ENCODE measurements at places on chromosomes 2 and 18. TPM values are rescaled to one million over a fixed set of nuclear protein-coding genes. Genes with fewer than 3 reads are reported as not detected.

DNA sequence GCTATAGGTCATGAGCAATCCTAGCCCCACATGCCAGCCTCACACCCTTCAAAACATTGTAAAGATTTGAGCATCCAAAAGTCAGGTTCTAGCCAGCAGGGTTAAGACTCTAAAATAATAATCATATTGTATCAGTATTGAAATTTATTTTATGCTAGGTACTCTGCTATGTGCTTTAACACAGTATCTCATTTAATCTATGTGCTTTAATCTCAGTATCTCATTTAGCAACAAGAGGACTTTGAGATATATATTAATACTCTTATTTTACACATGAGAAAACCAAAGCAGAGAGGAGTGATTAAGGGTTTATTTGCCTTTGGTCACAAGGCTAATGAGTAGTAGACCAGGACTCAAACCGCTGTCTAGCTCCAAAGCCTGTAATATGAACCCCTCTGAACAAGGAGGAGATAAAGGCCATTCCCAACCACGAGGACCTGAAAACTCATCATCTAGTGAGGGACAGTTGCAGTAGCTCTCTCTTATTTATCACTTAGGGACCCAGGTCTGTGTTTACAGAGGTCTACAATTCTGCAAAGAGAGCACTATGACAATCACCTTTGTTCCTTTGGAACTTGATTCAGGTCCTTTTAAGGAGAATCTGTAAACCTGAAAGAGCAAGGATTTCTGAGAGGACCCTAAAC, 116.5 kb upstream of the SERTAD2 start:
- ATAC-seq, result no peak

DNA sequence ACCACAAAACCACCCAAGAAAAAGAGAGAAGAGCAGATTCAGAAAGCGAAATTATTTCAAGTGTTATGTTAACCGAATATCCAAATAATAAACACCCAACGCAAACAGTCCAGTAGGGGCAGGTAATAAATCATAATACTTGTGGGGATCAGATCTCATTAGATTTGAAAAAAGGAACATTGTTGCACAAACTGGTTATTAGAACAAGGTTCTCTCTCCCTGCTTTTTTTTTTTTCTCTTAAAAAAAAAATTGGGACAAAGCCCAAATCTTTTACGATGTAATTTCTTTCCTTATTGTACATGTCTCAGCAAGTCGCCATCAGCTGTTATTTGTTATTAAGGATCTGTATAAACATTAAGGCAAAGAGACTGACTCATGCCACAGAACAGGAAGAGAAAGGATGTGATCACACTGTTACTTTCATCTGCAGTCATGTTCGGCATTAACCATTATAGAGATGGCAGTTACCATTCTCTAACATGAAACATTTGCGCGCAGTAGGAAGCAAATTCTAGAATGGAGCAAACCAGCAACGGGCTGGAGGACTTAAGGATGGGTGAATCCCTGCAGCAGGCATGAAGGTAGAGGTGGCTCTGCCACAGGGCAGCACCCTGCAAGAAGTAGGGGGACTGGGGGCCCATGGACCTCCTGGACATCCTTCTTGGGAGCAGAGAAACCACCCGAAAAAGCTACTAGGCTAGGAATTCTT, 42.0 kb downstream of the EPHA4 start:
- ATAC-seq, result no peak

DNA sequence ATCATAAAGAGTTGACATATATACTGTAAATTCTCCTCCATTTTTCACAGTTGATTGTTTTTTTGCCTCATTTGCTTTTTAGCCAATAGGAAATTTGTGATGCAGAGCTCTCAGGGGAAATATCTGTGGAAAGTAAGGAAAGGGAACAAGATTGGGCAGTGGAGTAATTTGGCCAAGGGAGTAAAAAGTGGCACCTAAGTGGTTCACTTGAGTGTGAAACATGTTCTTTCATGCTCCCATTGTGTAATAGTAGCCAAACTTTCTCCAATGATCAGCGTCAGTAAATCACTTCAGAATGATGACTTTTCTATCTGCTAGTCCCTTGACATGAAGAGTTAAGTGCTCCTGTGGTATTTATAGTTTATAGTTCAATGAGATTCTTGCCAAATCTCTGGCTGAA, 141.9 kb upstream of the KCNJ3 start:
- ATAC-seq, result no peak

DNA sequence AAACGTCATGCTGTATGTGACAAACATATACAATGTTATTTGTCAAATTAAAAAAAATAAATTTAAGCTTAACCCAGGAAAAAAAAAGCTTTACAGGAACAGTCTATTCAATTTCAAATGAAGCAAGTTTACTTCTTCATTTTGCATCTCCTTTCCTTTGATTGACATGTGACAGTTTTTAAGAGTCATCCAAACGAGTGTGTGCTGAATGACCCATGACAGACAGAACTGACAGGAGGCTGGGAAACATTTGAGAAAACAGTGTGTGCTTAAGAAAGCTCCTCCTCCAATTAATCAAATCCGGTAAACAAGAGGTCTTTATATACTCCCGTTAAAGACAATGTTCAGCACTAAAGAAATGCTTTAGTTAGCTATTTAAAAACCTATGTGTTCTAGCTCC, 177.7 kb downstream of the SRBD1 start:
- ATAC-seq, result no peak

DNA sequence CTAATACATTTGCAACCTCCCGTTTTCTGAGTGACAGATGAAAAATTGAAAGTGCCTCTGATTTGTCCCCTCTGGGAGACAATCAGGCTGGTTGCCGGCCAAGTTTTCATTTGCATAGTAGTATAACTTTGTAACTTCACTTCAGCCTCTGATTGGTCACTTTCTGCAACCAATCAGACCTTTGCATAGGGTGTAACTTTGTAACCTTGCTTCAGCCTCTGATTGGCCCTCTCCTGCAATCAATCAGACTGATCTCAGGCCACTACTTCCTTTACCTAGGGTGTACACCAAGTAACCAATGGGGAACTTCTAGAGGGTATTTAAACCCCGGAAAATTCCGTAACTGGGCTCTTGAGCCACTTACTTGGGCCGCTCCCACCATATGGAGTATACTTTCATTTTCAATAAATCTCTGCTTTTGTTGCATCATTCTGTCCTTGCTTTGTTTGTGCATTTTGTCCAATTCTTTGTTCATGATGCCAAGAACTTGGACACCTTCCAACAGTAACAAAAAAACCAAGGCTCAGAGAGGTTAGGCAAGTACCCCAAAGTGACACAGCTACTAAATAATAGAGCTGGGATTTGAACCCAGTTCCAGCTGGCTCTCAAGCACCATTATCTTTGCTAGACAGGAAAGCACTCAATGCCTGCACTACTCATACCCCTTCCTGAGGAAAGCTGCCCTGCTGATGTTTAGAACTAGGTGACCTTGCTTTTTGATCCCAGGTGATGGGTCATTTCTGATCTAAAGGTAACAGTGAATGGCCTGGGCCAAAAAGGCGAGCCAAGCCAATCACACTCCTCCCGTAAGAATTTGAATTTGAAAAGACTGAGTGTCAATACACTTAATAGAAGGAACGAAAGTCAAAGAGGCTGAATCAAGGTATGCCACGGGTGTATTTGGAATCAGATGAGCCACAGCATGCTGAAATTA, 10.9 kb upstream of the MYOM1 start:
- ATAC-seq, result no peak

DNA sequence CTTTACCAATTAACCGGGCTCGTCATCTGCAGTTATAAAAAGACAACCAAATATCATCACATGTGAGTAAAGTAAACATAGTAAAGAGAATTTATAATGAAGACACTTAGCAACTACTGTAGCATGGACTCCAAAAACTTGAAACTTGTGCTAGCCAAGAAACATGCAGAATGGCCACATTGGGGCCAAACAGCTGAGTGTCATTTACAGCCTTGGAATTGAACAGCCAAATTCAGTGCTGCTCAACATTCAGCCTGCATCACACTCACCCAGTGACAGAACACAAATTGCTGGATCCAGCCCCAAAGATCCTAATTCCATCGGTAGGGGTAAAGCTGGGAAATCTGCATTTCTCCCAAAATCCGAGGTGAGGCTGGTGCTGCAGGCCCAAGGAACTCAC, 224.8 kb upstream of the GYPC start:
- no peak for ATAC-seq

DNA sequence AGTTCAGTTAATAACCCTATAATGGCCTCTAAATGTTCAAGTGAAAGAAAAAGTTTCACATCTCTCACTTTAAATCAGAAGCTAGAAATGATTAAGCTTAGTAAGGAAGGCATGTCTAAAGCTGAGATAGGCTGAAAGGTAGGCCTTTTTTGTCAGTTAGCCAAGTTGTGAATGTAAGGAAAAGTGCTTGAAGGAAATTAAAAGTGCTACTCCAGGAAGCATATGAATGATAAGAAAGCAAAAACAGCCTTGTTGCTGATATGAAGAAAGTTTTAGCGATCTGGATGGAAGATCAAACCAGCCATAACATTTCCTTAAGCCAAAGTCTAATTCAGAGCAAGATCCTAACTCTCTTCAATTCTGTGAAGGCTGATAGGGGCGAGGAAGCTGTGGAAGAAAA, 10.1 kb downstream of the PLCL1 start:
- ATAC-seq, result no peak

DNA sequence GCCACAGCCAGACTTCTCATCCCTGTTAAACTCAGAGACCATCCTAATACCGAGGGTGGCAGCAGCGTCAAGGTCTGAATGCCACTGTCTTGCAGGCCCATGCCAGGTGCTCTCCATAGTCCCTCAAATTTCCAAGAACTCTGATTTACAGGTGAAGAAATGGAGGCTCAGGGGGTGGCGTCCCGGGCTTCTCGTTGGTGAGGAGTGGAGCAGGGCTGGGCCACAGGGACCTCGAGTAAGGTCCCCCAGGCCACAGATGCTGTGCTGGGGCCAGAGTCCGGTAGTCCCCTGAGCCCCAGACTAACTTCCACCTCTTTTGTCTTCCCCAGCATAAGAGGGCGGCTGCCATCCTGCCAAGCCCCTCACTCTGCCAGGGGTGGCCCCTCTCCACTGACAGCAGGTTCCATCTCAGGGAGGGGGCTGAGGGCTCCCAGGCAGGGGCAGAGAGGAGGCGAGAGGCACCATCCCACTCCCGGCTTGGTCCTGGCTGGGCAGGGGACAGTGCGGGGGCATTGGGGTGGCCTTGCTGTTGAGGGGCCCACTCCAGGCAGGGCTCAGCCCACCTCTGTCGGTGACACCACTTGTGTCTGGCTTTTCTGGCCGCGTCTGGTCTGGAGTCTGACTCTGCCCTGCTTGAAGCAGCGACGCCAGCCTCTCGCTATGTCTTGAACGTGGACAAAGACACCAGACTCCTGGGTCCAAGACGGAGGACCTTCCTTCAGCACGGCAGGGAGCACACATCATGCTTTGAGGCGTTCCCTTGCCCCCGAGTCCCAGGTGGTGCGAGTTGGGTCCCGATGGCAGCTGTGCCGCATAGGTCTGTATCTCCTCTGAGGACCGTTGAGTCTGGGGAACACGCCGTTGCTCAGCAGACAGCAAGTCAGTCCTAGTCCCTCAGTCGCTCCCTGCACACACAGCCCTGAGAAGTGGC, 15.9 kb upstream of the KLHL30 start:
- ATAC-seq, result no peak

- ATAC-seq, result no peak
These were observed 105.4 kb upstream of the FAM117B start for GRCh38 chr2:202529389-202529788.

DNA sequence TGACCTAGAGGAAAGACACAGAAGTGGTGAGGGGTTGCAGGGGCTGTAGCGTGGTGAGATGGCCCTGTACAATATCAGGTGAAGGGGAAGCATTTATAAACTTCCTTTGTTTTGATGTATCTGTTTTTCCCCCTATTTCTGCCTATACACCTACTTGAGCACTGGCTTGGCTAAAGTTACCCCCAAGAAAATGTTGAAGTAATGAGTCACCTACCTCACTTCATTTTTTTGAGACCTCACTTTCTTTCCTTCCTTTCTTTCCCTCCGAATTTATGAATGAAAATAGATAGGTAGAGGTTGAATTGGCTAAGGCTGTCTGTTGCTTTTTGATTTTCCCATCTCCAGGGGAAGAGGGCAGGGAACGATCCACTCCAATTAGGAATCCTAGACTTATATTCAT, 231.1 kb upstream of the EPAS1 start:
- no peak for ATAC-seq

- peak; percentile 52 for ATAC-seq
These were observed 18.1 kb downstream of the LPIN2 start for GRCh38 chr18:2994603-2995432.

DNA sequence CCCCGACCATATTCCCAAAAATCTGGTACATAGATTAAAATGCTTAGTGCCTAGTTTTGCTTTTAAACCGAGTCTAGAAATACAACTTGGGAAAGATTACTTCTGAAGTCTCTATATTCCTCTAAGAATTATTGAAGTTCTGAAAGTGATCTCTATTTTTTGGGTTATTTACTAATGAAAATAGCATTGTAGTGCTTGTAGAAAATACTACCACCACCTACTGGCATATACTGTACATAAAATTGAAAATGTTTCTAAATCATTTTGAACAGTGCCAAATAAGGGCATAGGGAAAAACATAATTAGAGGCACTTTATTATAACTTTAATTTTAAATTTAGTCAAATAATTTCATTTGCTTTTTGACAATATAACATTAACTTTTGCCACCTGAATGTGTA, 1399.6 kb upstream of the ZEB2 start:
- no peak for ATAC-seq

DNA sequence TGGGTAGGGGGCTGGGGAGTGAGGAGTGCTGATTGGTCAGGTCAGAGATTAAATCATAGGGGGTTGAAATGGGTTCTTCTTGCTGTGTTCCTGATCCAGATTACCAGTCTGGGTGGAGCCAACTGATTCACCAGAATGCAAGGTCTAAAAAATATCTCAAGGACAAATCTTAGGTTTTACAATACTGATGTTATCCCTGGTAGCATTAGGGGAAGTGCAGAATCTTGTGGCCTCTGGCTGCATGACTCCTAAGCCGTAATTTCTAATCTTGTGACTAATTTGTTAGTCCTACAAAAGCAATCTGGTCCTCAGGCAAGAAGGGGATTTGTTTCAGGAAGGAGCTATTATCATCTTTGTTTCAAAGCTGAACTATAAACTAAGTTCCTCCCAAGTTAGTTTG, 289.2 kb upstream of the KYNU start:
- ATAC-seq, result no peak

- ATAC-seq, result no peak
These were observed 697.4 kb upstream of the NXPH2 start for GRCh38 chr2:139477618-139478017.

DNA sequence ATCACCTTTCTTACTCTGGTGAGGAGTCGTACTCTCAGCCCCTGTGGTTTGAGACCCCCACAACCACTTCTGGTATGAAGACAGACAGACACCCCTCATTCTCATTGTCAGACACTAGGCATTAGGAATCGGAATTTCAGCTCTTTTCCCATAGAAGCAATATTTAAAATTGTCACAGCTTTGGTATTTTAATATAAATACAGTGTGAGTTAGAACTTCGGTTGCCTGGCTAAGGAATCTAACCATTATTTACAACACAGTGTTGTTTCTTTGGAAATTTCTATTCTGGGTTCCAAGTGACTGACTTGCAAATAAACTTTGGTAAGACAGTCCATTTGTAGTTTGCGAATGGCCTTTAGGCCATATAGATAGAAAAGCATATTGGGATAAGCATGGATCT, 318.1 kb downstream of the PARD3B start:
- no peak for ATAC-seq

DTNA gene
- 110 TPM for total RNA-seq

RGPD4 gene
- total RNA-seq, result not detected

OSBPL6 gene
- 2.8 TPM for total RNA-seq

LIPG gene
- total RNA-seq, result 12.4 TPM

HOXD8 gene
- 2.3 TPM for total RNA-seq

NGEF gene
- total RNA-seq, result not detected

GPR75 gene
- 2.2 TPM for total RNA-seq

STAT4 gene
- 3.1 TPM for total RNA-seq

DUSP2 gene
- total RNA-seq, result 0.23 TPM

EGR4 gene
- not detected for total RNA-seq

Data from gastroesophageal sphincter (tissue), 4 donors.